Activated naive CD4-positive, alpha-beta T cell (primary cell): ENCODE measurements at places on chromosomes 5 and 9.

GRCh38 chr9:131651599-131651998, 88.3 kb downstream of the RAPGEF1 start:
- DNase-seq, result no peak

GRCh38 chr5:39730006-39730405, 305.2 kb upstream of the DAB2 start:
- DNase-seq, result no peak

DNA sequence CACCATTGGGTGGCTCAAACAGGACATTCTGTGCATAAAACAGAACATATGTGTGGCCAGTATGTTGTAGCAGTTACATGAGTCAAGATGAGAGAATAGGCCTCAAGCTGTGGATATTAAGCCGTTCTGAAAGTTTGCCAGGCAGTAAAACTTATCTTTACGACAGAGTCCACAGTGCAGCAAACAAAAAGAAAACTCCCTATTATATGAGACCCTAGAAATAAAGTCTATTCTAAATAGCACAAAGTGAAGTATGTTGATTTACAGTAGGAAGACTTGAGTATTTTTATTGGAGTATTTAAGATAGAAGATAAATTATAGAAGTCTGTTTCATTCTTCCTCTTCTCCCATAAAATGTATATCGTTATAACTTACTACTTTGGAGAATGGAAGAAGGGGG, 271.5 kb downstream of the ADGRV1 start:
- no peak for DNase-seq

DNA sequence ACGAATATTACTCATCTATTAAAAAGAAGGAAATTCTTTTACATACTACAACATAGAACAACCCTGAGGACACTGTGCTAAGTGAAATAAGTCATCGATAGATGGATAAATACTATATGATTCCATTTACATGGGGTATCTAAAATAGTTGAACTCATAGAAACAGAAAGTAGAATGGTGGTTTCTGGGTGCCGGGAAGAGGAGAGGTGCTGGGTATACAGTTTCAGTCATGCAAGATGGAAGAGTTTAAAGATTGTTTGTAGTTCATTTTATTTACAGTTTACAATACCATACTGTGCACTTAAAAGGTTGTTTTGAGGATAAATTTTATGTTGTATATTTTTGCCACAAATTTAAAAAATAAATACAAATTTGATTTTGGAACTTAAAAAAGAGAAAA, 267.5 kb upstream of the ITGA1 start:
- no peak for DNase-seq

GRCh38 chr9:123112015-123112975, 78.8 kb downstream of the GPR21 start:
- DNase-seq, result no peak

- DNase-seq, result no peak
Observed at GRCh38 chr9:130994135-130995085, 14.6 kb upstream of the LAMC3 start.

- DNase-seq, result no peak
Observed at GRCh38 chr9:134753191-134753590, 111.6 kb downstream of the COL5A1 start.

DNA sequence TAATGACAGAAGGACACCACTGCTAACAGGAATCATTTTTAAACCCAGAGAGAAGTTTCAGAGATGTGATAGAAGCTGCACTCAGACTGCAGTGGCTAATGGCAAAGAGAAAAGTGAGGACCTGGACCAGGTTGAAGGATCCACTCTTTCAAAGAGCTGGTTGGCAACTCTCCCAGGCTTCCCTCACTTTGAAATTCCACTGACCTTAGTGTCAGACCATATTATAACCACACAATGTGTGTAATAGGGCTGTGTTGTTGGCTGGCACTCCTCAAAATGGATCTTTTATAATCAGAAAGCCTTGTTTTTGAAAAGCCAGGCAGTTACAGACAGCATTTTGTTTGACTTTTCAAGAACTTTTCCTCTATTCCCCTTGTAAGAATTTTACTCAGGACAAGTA, 280.7 kb downstream of the PRELID2 start:
- no peak for DNase-seq

GRCh38 chr5:179872828-179873575, 14.4 kb upstream of the MRNIP start:
- DNase-seq, result no peak

GRCh38 chr5:74296685-74297408, 343.7 kb downstream of the ENC1 start:
- no peak for DNase-seq

DNA sequence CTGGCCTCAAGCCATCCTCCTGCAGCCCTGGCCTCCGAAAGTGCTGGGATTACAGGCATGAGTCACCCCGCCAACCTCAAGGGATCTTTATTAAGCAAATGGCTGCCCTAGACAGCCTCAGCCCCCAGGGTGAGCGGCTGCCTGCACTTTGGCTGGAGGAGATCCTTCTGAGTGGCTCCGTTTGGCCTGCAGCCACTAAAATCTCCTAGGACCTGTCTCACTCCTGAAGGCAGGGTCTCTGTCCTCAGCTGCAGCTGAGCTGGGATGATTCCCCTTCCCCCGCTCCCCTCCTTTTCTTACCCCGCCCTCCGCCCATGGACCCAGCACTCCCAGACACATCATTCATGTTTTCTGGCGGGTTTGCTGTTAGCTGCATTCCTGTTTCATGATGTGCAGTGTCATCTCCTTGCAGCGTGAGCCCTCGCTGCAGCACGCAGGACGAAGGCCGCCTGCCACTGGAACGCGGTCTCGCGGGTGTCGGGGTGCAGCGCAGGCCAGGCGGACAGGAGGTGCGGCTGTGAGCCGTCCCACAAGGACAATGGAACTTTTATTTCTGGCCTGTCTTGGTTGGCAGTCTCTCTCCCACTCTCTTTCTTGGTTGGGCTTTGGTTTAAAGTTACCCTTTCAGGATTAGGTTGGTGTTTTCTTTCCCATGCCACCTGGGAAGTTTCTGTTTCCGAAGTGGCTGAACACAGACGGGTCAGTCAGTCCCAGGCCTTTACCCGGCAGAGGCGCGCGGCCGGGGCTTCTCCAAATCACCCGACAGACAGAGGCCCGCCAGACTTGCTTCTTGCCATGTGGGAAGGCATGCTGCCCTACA, 137.1 kb downstream of the FOXD1 start:
- no peak for DNase-seq

GRCh38 chr5:72138943-72139521, 31.8 kb downstream of the MAP1B start:
- no peak for DNase-seq
